ENCODE measurements at places on chromosomes 6 and 20.

GRCh38 chr6:151014404-151015100, 149.1 kb downstream of the MTHFD1L start:
- DNase-seq, result no peak

DNA sequence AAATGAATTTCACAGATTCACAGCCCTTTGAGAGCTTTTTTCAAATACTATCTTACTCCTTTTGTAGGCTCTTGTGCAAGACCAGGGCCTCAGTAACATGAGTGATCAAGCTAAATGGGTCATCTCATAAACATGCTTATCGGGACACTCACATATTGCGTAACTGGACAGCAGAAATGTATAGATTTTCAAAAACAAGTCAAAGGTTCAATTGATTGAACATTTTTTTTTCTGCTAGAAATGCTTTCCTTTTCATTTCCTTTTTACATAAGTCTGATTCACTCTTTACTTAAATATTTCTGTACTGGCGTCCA, 8.7 kb upstream of the SALL4 start:
- no peak for DNase-seq

GRCh38 chr20:16308754-16309153, 264.5 kb downstream of the KIF16B start:
- no peak for DNase-seq

GRCh38 chr20:61658563-61658962, 406.5 kb downstream of the CDH4 start:
- DNase-seq, result no peak

- no peak for DNase-seq
Observed at GRCh38 chr6:129845696-129846095, 15.4 kb downstream of the TMEM244 start.

DNA sequence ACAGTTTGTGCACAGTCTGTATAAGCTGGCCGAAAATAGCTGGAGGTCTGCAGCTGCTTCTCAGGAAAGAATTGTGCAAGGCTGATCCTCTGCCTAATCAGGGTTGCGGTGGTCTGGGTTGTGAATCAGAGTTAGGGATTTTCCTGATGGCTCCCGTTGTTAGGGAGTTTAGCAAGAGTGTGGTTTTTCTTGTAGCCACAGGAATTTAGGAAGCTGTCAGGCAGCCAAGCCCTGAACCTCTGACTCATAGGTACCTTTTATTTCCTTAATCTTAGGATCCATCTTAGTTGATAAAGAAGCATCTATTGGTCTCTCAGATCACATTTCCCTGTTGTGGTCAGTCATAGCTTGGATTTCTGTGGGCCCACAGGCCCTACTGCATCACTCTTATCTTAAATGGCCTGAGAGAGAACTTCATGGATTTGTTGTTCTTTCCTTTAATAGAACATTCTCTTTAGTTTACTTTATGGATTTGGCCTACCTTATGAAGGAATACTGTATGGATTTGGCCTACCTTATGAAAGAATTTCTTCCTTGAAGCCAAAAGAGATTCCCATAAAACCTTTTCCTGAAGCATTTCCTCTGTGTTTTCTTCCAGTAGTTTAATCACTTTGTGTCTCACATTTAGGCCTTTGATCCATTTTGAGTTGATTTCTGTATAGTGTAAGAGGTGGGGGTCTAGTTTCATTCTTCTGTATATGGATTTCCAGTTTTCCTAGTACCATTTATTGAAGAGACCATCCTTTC, 10.3 kb downstream of the KIF25 start:
- DNase-seq, result no peak

GRCh38 chr6:64034910-64035655, 399.5 kb downstream of the PHF3 start:
- no peak for DNase-seq

GRCh38 chr6:3650076-3650958, 101.2 kb downstream of the PXDC1 start:
- no peak for DNase-seq

GRCh38 chr6:142195862-142196541, 48.9 kb downstream of the VTA1 start:
- no peak for DNase-seq

- no peak for DNase-seq
Observed at GRCh38 chr6:163958646-163959045, 544.1 kb downstream of the QKI start.

All from cortex of kidney (tissue), 1 donor.